AG09309 (cell line): ENCODE measurements at places on chromosomes 11 and 22.

- no peak for DNase-seq
Observed at GRCh38 chr11:84714316-84714780, 912.8 kb downstream of the DLG2 start.

- DNase-seq = no peak
Observed at GRCh38 chr11:3882655-3883054, 27.2 kb downstream of the STIM1 start.

GRCh38 chr11:100712583-100712982 is 25.5 kb downstream of the ARHGAP42 start:
- no peak for DNase-seq

GRCh38 chr11:89347071-89347470 is 144.1 kb downstream of the NOX4 start:
- DNase-seq = no peak

DNA sequence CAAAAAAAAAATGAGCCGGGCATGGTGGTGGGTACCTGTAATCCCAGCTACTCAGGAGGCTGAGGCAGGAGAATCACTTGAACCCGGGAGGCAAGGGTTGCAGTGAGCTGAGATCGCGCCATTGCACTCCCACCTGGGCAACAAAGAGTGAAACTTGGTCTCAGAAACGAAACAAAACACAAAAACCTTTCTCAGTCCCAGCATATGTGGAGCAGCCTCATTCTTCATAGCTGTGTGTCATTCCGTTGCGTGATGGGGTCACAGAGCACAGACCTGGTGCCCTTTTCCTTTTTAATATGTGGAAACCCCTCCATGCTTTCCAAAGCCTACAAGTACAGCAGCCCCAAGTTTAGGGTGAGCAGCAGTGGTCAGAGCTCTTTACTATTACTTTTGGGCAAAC is 13.7 kb downstream of the PEX26 start:
- DNase-seq = no peak

DNA sequence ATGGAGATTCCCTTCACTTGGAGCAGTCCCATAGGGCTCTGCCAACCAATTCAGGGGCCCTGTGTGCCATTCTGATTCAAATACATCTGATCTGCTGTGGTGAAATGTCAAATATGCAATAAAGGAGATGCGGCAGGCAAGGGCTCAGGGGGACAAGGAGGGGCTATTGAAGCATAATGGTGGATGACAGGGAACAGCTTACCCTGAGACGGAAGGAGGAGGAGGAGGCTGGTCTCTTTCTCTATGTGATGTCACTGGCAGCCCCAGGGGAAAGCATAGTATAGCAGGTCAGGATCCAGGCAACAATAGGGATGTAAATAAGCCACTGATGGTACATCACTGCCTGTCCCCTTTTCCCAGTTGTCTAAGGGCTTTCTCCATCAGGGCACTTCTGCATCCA is 350.9 kb upstream of the SYN3 start:
- no peak for DNase-seq

- no peak for DNase-seq
Observed at GRCh38 chr11:117634756-117635603, 162.0 kb downstream of the DSCAML1 start.

GRCh38 chr11:120316880-120317688 is 8.0 kb upstream of the TLCD5 start:
- no peak for DNase-seq

DNA sequence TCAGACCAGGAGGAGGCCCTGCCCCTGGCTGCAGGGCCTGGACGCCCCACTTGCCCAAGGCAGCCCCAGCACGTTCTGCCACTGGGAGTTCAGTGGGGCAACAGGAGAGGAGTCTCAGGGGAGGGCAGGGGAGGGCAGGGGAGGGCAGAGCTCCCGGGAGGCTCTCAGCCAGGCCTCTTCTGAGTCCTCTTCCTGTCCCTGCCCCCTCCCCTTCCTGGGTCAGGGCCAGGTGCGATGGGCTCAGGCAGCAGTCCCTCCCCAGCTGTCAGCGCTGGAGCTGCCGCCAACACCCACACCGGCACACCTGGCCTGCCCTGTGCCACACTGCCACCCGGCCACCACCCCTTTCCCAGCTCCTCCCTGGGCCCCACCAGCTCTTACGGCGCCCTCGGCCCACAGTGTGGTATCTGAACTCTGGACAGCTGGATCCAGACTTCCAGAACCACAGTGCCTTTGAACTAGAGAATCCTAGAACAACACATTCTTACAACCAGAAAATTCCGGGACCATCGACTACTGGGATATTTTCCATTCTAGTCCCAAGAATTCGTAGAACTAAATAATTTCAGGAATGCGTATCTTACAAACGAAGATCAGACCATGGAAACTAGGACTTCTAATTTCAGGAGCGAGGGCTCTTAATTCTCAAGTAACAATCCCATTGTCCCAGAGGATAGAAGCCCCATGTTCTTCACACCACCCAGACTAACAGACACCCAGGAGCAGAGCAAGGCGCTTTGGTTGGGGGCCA is 21.8 kb downstream of the RPL3 start:
- DNase-seq = no peak

- no peak for DNase-seq
Observed at GRCh38 chr22:46219636-46220035, 30.5 kb downstream of the CDPF1 start.

DNA sequence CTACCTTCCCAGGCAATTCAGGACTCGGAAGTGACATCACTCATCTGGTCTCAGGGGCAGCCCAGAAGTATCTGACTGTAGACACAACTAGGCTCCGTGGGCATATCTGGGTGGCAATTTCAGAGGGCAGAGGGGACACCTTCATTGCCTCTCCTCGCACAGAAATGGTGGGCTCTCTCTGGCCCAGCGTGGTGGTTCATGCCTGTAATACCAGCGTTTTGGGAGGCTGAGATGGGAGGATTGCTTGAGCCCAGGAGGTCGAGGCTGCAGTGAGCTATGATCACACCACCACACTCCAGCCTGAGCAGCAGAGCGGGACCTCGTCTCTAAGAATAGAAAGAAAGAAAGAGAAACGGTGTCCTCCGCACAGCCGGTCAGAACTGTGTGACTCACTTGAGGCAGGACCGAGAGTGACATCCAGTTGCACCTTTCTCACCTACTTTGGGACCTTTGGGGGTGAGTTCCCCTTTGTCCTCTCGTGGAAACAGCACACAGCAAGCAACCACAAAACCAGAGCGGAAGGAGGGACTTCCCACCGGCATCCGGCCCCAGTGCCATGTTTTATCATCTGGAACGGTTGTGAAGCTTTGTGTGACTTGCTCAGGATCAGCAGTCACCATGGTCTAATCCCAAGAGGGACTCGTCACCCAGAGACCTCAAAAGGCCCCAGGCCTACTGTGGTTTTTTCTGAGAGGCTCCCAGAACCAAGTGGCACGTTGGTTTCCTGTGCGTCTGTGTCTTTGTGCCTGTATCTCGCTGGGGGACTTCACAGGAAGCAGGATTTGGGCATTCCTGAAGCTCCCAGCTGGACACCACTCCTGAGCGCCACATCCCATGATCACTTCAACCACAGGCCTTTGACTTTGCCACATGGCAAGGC is 38.4 kb upstream of the EMID1 start:
- no peak for DNase-seq

- no peak for DNase-seq
Observed at GRCh38 chr11:95098826-95099225, 9.2 kb downstream of the ENDOD1 start.

DNA sequence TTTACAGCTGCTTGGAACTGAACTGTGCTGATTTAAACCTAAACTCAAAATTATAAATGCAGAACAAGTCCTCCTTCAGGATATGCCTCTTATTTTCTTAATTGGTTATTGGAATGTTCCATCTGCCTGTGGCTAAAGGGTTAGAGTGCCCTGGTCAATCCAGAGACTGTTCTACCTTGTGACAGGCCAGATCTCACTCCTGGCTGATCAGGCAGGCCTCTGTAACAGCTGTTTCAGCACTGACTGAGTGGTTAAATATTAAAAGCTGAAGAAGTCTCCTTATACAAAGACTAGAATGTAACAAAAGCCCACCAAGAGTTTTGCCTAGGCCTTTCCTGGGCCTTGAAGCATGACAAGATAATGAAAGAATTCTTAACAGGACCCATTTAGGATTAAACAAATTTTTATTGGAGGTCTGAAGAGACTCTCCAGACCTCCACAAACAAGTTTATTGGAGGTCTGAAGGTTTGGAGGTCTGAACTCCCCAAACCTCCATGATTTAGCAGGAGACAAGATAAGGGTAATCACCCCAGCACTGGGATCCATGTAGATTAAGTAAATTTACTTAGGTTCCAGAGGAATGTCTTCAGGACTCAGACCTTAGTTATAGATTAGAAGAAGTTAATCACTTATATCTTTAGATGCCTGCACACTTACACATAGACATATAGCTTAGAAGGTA is 35.8 kb downstream of the TMPRSS5 start:
- no peak for DNase-seq

- no peak for DNase-seq
Observed at GRCh38 chr22:17133137-17133536, 12.0 kb upstream of the TMEM121B start.

DNA sequence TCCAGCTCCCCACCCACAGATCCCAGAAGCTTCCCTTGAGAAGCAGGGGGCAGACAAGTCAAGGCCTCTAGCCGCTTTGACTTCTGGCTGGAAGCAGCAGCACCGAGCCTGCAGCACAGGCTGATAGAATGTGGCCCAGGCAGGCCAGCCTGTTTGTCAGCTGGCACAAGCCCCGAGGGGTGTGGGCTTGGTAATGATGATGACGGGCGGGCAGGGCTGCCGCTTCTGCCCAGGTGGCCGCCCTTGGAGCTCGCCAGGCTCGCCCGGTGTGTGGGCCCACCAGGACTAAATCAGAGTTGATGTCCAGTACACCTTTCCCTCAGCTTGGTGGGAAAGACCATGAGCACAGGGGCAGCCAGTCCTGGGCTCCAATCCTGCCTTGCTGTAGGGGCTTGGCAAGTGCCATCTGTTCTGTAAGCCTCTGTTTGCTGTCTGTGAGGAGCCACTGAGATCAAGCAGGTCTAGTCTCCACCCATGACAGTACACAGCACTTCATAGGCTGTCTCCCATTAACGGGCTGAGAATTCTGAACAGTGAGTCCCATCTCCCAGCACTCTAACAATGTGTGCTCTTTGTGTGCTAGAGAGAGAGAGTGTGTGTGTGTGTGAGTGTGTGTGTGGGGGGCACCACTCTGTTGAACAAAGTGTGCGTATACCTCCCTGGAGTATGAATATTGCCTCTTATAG is 26.8 kb downstream of the MICAL2 start:
- no peak for DNase-seq

- no peak for DNase-seq
Observed at GRCh38 chr11:83717537-83717936, 431.4 kb upstream of the CCDC90B start.

GRCh38 chr11:12160680-12161079 is 50.3 kb downstream of the MICAL2 start:
- no peak for DNase-seq

GRCh38 chr11:21810650-21811049 is 382.2 kb upstream of the ANO5 start:
- DNase-seq = no peak

DNA sequence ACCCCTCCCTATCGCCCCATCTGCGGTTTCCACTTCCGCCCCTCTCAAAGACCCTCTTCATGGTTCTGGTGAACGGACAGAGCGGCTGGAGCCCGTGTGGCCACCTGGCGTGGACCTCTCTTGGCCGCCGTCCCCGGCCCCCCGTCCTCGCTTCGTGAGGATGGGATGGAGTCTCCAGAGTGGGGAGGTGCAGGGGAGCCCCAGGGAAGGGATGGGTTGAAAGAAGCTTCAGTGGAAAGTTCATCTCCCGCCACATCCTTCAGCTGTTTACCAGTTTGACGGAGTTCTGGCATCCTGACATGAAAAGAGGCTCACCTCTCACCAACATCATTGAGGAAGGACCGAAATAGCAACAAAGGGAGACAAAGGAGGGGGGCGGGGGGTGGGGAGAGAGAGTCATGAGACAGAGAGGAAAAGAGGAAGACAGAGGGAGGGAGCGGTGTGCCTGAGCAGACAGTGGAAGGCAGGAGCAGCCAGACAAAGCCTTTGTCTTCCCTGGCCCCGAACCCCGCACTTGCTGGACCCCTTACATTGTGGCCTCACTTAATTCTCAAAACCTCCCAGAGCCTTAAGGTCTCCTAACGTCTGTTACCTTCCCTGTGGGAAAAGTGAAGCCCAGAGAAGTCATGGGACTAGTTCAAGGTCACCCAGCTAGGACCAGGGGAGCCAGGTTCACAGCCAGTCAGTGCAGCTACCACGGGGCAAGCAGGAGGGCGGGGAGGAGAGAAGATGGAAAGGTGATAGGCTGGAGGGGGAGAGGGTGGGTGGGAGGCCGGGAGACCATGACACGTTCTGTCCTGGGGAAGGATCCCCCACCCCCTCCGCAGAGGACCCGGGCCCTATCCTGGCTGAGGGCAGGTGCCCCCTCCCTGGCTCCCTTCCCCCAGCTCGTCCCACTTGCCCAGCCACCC is 54.9 kb downstream of the CD6 start:
- no peak for DNase-seq

DNA sequence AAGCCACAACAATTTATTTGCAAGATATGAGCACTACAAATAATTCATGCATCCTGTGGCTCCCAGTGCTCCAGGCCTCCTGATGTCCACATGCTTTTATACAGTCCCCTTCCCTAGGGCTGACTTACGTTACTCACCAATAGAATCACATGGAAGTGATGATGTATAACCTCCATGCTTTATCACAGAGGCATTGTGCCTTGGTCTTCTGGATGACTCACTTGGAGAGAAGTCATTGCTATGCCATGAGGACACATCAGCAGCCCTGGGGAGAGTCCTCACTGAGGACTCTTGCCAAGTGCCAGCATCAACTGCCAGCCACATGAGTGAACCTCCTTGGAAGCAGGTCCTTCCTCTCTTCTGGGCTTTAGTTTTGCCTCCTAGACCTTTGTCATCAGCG is 22.0 kb upstream of the IGSF9B start:
- DNase-seq = no peak

DNA sequence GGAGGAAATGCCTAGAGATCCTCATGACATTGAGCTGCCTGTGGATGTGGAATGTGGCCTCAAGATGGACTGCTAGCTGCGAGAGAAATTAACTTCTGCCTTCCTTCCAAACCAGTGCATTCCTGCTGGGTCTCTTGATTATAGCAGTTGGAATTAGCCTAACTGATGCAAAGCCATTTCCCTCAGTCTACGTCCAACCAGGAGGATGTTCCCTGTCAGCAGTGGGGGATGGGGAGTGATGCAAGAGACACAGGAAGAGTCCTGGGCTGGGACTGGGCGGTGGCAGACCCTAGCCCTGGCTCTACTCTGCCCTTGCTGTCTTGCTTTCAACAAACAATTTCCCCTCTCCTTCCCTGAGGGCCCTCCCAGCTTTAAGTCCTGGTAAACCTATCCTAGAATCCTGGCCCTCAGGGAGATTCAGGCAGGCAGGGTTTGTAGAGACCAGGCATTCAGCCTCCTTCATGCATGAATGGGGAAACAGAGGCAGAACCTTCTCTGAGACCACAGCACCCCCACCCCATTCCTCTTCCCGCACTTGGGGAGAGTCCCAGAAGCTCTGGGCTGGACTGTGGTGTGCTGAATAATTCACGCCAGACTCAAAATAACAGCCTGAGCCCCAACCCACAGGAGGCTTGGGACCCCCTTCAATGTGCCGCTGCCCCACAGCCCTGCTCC is 17.0 kb downstream of the C11orf96 start:
- no peak for DNase-seq

- no peak for DNase-seq
Observed at GRCh38 chr11:116093481-116094270, 589.5 kb upstream of the CADM1 start.
